Stimulated activated CD4-positive, alpha-beta T cell treated with anti-CD3 and anti-CD28 coated beads, TNF-alpha, amount 100 ng/mL, for 48 hours (primary cell): ENCODE measurements at places on chromosomes 3 and 15.

DNA sequence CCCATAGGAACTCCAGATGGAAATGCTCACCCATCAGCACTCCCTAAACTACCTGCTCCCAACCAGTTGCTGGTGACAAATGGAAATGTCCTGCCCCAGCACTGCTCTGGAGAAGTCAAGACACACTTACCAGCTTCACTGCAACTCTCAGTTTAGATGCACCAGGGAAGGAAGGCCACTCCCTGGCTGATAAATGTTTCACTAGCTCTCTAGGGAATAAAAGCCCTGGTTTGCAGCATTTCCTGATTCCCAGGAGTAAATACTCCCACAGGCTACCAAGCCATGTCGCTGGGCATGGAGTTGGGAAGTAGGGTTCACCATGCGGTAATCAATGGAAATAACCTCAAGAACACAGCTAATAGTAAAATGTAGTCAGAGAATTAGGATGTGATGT lies 112.0 kb upstream of the NEO1 start:
- DNase-seq, result no peak

- no peak for DNase-seq
Observed at GRCh38 chr3:68483601-68484000, 448.7 kb downstream of the TAFA4 start.

DNA sequence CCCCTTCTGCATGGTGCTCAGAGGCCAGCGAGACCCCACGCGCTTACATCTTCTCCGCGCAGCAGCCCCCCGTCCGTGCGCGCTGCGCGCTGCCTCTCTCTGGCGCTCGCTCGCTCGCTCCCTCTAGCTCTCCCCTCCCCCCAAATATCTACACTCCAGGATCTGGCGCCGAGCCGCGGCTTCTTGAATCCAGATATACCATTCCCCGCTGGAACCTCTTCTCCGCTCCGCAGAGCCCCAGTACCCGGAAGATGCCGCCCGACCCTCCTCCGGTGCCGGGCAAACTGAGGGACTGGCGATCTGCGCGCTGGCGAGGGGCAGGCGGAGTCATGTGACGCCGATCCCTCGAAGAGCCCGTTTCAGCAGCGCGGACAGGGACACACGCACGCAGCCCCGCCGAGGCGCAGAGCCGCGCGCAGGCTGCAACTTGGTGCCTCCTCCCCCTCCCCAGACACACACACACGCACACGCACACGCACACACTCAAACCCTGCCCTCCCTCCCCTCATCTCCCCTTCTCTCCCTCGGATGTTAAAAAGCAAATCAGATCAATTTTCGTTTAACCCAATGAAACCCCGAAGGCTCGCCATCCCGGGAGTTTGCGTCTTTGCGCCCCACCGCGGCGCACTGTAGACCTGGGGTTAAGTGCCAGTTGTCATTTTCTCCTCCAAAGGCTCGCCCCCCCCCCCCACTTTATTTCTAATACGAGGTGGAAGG lies at the start of gene RASGRF1:
Gene RASGRF1, minus strand, starts transcription at position 294 of the 717 bp plus-strand sequence. Its CDS starts 282 bp downstream, at position 12.
- DNase-seq, result no peak

GRCh38 chr3:175837962-175838361 lies 978.8 kb downstream of the NAALADL2 start:
- no peak for DNase-seq
